Natural killer cell (primary cell): ENCODE measurements at places on chromosomes 5 and 9.

GRCh38 chr5:9570876-9571275 lies 25.0 kb upstream of the SEMA5A start:
- no peak for DNase-seq

DNA sequence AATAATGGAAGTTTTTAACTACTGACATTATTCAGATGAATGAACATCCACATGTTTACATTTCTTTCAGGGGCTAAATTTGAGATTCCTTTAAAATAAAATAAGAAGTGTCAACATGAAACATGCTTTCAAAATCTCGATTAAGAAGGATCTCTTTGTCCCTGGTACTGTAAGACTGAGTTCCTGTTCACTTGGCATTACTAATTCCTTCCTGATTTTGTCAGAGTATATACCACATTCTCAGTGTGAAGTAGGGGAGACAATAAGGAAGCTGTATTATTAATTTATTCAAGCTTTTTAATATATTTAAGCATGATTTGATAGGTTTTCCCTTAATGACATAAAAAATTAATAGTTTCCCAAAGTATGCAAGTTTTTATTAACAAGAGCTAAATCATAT lies 81.5 kb upstream of the GRHPR start:
- no peak for DNase-seq

GRCh38 chr5:177290816-177291596 lies 12.5 kb downstream of the RAB24 start:
- DNase-seq = no peak

DNA sequence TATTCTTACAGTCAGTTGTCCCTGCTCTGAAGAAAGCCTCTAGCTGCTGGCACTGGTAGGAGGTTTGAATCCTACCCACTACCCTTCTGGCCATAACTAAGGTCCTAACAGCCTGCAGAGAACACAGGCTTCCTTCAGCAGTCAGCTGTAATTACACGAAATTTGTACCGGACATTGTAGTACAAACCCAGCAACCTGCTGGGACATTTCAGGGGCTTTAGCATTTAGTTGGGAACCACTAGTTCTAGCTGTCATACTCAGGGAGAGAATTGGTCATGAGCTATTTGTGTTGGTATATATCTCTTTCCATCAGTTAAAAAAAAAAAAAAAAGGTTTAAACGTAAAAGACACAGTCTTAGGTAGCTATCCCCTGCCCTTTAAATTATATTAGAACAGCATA lies 1070.2 kb upstream of the DMAC1 start:
- no peak for DNase-seq

DNA sequence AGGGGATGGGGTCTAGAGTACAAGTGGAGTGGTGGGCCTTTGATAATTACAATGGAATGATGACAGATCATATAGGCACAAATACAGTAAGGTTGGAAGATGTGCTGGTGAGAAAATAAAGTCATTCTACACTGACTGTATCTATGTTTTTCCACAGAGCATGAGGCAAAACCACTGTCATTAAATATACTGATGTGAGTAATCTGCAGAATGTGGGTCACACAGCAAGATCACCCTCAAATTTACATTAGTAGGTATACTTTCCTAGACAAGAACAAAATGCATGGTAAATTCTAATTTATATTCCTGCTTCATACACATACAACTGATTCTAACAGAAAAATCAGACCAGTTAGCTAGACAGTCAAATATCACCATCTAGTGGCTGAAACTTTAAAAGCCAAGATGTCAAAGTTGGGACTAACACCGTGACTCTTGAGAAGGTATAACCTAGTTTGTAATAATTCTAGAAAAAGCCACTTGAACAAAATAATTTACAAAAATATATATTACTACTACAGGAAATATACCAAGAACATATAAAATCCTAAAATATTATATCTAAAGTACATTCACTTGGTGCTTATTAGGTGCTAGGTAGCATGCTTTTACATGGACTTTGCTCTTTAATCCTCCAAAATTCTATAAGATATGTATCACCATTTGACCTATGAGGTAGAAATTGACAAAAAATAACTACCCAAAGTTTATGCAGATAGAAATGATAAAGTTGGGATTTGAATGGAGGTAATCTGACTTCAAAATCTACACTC lies 19.5 kb downstream of the TTC33 start:
- DNase-seq = peak; percentile 80

- DNase-seq = no peak
These were observed 66.7 kb downstream of the WDR41 start for GRCh38 chr5:77425420-77425819.

GRCh38 chr9:111482694-111483438 lies 1.3 kb downstream of the ECPAS start:
- DNase-seq = peak; percentile 62

DNA sequence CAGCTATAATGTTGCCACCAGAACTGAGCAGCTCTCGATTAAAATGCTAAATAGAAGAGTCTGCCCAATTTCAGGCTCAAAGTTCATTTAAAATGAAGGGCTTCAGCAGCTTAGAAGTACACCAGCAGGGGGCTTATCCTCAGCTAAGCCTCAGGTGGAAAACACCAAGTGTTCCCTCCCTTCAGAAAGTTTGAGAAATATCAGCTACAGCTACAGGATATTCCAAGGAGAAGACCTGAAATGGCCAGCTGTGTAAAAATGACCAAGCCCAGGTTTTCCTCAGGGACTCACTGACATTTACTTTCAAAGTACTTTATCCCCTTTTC lies 395.4 kb downstream of the DTWD2 start:
- no peak for DNase-seq

DNA sequence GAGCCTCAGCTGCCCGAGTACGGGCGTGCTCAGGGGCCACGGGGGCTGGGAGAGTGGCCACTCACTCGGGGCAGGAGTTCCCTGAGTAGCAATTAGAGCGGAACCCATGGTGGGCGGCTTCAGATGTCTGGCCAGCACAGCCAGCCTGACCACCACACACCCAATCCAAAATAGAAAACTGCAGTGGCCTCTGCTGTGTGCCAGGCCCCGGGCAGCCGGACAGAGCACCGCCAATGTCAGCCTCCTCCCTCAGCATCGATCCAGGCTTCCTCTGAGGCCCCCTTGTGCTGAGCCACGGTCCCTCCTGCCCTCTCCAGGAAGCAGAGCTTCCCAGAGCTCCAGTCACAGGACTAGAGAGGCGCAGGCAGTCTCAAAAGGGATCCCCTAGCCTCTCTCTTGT lies 2.7 kb downstream of the ADAMTS2 start:
- DNase-seq = no peak
